Esophagus squamous epithelium (tissue), 5 donors: ENCODE measurements at places on chromosomes 7 and 10.

- no peak for DNase-seq
Observed at GRCh38 chr7:157704365-157704764, 367.6 kb downstream of the DNAJB6 start.

GRCh38 chr7:685540-685939 lies 41.0 kb upstream of the DNAAF5 start:
- no peak for DNase-seq

GRCh38 chr10:49081547-49082275 lies 33.6 kb downstream of the VSTM4 start:
- no peak for DNase-seq

DNA sequence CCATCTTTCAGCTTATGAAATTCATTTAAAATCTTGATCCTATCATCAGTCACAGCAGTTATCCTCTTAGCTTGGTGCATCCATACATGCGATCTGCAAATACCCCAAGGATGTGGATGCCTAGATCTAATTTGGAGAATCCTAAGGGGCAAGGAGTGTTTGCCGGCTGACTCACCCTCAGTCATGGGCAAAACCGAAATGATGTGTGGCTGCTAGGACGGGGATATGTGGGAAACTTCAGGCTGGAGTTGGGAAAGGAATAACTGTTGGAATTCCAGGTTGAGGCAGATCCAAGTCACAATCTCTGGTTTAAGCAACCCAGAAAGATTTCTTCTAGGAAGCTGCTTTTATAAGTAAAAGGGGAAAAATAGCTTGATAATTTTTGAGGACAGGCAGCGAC lies 19.7 kb upstream of the GOT1 start:
- DNase-seq: no peak

GRCh38 chr10:104447906-104448305 lies 94.3 kb downstream of the CFAP58 start:
- DNase-seq: no peak

GRCh38 chr10:111578076-111578475 lies 501.2 kb downstream of the ADRA2A start:
- no peak for DNase-seq

GRCh38 chr7:135617781-135618180 lies 44.5 kb upstream of the STMP1 start:
- no peak for DNase-seq

- no peak for DNase-seq
Observed at GRCh38 chr10:30870896-30871295, 160.8 kb downstream of the ZNF438 start.

DNA sequence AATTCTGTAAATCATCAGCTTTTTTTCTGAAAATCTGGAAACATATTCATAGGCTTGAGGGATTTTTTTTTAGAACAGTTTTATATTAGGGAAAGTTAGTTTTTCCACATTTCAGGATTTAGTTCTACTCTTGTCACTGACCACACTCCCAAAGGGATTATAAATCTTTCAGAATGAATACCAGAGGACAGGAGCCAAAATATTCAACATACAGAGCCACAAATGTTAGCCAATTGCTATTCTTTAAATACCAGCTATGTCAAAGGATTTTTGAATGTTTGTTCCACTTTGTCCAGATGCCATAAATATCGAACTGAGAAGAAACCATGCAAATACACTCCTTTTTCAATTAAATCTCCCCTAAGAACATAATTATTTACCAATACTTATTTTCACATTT lies 50.7 kb downstream of the ODAD2 start:
- no peak for DNase-seq

- DNase-seq: no peak
Observed at GRCh38 chr10:105502058-105502457, 861.0 kb downstream of the SORCS3 start.

GRCh38 chr10:43867113-43867512 lies 218.4 kb upstream of the ZNF32 start:
- no peak for DNase-seq

GRCh38 chr10:91820144-91820543 lies 21.9 kb downstream of the TNKS2 start:
- DNase-seq: no peak

DNA sequence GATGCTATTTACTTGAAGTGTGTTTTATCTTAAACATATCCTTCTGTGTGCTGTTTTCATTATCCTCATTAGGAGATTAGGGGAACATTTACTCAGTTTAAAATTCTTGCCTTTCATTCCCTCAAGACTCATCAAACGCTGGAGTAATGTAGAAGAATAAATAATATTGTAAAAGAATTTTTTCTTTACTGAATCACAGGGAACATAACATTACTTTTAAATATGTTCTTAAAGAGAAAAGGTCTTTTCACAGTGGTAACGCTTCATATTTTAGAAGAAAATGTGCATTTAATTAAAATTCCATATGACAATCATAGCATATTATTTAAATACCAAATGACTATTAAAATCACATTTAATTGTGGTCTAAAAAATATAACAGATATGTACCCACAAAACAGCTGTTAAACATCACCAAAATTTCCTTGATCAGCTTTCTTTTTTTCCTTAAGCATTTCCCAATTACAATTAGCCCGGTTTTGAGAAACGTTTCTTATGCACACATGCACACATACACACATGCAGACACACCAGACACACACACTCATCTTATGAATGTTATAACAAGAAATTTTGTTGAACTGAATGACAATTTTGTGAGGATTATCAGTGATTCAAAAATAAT lies 102.0 kb upstream of the GLI3 start:
- no peak for DNase-seq

DNA sequence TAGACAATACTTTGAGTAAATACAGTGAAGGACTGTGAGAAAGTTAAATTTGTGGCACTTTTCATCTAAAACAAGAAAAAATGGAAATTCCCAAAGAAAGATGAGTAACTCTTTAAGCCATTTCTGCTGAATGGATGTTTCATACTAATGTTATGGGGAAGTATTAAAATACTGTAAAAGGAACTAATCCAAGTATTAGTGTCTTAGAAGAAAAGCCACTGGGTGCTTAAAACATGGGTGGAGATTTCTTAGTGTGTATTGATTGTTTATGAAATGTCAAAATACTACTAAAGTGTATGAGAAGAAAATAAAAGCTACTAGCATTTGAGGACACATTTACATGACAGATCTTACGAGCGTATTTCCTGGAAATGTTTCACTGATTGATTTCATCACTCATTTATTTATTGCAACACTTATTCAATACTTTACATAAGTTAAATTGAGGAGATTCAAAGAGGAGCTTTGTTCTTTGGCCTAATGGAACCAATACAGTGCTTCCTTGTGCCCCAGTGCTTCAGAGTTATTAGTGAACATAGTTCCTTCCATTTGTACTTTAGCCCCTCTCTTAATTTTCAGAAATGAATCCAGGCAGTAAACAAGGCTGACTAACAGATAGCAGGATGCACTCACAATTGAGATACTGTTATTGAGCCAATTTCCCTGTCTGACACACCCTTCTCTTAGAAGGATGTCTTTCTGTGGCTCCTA lies 155.5 kb upstream of the AHR start:
- no peak for DNase-seq

- DNase-seq: no peak
Observed at GRCh38 chr10:3397231-3397630, 224.6 kb upstream of the PITRM1 start.

DNA sequence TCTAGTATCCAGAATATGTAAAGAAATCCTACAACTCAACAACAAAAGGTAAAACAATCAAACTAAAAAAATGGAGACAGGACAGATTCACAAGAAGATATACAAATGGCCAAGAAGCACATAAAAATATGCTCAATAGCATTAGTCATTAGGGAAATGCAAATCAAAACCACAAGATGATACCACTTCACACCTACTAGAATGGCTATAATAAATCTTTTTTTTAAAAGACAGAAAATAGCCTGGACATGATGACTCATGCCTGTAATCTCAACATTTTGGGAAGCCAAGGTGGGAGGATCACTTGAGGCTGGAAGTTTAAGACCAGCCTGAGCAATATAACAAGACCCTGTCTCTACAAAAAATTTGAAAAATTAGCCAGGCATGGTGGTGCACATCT lies 27.9 kb upstream of the CHCHD3 start:
- no peak for DNase-seq

DNA sequence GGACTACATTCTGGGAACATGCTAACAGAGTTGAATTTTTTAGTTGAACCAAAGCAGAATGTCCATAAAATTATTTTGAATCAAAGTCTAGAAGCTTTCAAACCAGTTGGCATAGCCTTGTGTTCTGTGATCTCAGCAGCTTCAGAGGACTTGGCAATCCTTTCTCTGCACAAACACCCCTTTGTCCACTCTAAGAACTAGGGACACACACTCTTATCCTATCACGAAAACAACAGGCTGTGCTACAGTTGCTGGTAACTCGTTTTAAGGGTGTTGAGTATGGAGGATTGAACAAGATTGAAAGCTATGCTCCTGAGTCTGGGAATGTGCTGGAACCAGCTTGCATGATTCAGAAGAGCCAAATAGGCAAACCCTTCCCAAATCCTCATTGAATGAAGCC lies 76.4 kb upstream of the PRSS58 start:
- DNase-seq: no peak

GRCh38 chr10:7605565-7606295 lies 61.0 kb downstream of the ITIH5 start:
- no peak for DNase-seq

DNA sequence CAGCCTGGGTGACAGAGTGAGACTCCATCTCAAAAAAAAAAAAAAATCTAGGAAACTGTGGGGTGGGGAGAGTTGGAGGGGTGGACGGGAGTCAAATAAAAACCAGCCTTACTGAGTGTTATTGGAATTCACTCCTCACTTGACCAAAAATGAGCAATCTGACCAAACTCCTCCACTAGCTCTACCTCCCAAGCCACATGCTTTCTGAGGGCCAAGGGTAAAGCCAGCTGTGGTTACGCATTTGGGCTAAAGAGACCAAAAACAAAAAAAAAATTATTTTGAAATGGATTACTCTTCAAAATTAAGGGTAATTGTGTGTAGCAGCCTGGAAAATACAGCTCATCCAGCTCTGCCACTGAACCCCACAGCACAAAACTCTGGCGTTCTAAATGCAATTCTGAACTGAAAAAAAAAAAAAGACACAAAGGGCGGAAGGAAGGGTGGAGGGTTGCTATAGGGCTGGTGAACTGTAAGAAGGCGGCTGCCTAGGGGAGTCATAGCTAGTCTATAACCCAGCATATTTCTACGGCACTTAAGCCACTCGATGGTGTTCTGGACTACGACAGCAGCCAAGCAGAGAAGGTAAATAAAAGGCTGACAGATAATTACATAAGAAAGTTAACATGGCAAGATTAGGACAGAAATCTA lies 7.8 kb downstream of the ELMO1 start:
- DNase-seq: no peak

DNA sequence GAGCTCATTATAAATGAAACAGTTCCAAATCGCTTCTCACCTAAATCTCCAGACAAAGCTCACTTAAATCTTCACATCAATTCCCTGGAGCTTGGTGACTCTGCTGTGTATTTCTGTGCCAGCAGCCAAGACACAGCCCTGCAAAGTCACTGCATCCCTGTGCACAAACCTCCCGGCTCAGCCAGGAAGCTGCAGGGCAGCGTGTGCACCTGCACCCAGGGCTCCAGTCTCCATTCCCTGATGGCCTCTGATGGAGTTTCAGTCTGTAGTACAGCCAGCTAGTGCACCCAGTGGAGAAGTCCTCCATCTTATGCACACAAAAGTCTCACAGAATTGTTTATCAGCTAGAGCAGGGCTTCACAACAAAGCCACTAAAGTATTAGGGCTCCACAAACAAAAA lies 51.1 kb upstream of the PRSS58 start:
- no peak for DNase-seq

GRCh38 chr7:141097430-141097829 lies 23.6 kb downstream of the TMEM178B start:
- DNase-seq: no peak

DNA sequence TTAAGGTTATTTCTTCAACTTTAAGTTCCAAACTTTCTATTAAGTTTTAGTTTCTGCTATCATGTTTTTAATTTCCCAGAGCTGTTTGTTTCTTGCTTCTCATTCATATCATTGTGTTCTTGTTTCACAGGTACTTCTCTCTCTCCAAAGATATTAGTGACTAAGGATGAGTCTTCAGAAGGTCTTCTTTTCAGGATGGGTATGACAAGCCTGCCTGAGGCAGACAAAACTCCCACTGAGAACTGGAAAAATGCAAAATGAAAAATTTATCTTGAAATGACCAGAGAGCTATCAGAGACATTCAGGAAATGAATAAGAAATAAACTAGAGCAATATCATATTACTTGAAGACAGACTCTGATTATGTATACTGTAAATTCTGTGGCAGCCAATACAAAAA lies 110.8 kb upstream of the EGFR start:
- DNase-seq: no peak

GRCh38 chr7:6273380-6273837 lies 985 bp upstream of the CYTH3 start:
- DNase-seq: no peak

DNA sequence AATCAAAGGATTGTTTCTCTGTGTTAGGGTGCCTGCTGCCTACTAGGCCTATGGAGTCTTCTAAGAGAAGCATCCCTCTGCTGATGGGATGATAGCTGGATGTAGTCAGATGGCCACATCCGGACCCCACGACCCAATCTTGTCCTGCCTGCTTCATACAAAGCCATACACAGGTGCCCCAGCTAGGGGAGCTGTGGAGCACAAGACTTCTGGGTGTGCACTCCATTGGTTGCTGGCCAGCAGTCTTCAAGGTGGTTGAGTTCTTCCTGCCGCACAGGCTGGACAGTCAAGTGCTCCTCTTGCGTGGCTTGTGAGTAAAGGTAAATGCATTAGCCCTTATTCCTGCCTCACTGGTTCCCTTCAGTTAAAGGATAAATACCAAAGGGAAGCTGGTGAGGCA lies 120.2 kb downstream of the TEX36 start:
- DNase-seq: no peak

DNA sequence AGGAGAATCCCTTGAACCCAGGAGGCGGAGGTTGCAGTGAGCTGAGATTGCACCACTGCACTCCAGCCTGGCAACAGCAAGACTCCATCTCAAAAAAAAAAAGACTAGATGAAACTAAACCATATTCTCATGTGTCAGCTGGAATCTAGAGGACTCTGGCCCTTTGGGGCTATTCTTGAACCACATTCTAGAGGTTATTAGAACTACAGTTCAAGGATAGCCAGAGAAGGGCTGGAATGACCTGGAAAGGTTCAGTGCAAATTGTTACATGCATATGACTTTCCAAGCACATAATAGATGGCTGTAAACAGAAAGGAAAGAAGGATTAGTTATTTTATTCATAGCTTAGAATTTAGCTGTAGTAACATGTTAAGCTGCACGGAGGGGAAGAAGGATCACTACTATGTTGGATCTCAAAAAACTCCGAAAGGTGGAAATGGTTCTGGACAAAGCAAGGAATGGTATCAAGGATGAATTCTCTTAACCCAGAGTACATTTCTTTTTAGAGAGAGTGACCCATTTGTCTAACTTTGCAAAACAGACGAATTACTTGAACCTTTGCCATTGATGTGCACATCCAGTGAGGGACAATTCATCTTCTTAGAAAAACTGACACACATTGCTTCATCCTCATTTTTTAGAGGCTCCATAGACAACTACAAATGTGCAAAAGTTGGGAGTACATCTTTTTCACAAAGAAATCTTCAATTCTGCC lies 124.0 kb upstream of the SAMD8 start:
- no peak for DNase-seq
